ENCODE measurements at places on chromosomes 11 and 22.
A peak's percentile ranks its signal among the peaks of the same experiment; 100 is the strongest.

- DNase-seq = no peak
Observed at GRCh38 chr22:47325249-47325648, 562.8 kb downstream of the TBC1D22A start.

DNA sequence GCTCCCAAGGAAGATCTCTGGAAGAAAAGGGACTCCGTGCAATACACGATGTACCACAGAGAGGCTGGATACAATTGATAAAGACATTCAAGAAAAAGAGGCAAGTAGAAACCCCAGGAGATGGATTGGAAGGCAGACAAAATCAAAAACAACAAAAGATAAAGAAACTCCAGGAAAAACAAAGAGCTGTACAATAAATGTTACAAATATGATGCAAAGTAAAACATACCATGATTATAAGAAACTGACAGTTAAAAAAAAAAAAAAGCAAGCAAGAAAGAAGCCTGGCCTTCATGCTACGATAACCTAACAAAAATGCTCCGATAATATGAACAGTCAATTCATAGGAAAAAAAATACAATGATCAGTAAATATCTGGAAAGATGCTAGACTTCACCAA, 10.5 kb upstream of the SIGIRR start:
- DNase-seq = no peak

DNA sequence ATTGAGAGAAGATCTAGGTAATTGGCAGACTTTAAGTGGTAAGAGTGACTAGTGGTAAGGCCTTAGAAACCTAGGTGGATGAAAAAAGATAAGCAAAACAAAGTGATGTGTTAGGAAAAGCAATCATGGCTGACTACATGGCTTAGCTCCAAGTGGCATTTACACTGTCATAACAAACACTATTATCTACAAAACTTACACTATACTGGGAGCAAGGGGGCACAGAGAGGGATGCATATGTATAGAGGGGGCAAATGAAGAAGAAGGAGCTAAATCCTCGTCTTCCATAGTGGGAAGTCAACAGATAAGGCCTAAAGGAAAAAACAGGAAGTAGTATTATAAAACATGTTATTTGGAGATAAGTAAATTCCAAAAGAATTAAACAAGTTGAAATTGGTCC, 32.5 kb downstream of the ADORA2A start:
- DNase-seq = no peak

GRCh38 chr22:20393705-20394476, at the start of gene ZNF74:
Gene ZNF74, plus strand, starts transcription at chr22:20394151. Its CDS starts 478 bp downstream, at chr22:20394629.
- DNase-seq = peak; percentile 37

DNA sequence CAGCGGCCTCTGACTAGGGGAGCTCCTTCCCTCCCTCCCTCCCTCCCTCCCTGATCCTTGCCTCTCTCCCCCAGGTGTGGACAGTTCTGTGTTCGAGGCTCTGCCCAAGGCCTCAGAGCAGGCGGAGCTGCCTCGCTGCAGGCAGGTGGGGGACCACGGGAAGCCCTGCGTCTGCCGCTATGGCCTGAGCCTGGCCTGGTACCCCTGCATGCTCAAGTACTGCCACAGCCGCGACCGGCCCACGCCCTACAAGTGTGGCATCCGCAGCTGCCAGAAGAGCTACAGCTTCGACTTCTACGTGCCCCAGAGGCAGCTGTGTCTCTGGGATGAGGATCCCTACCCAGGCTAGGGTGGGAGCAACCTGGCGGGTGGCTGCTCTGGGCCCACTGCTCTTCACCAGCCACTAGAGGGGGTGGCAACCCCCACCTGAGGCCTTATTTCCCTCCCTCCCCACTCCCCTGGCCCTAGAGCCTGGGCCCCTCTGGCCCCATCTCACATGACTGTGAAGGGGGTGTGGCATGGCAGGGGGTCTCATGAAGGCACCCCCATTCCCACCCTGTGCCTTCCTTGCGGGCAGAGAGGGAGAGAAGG, 11.1 kb upstream of the POU2F3 start:
- no peak for DNase-seq

- no peak for DNase-seq
Observed at GRCh38 chr11:87236368-87236767, 198.6 kb downstream of the TMEM135 start.

DNA sequence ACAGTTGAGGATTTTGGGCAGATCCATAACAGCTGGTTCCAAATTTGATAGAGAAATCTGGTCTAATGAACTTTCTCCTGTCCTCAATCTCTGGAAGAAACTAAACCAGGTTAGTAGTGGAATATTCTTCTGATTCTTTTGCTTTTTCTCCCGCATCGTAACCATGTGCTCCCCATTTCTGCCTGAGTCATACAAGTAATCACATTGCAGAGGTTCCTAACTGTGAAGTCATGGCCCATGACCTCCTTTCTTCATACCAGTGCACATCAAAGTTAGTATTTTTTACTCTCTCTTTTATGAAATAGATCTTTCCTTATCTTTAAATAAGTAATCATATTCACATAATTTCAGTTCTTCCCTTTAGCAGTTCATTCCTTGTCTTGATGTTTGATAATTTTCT, 249.0 kb downstream of the DYNC2H1 start:
- peak; percentile 48 for DNase-seq

- no peak for DNase-seq
Observed at GRCh38 chr11:17076517-17077239, 789 bp downstream of the RPS13 start.

- DNase-seq = no peak
Observed at GRCh38 chr11:12829131-12829530, 154.9 kb downstream of the TEAD1 start.

DNA sequence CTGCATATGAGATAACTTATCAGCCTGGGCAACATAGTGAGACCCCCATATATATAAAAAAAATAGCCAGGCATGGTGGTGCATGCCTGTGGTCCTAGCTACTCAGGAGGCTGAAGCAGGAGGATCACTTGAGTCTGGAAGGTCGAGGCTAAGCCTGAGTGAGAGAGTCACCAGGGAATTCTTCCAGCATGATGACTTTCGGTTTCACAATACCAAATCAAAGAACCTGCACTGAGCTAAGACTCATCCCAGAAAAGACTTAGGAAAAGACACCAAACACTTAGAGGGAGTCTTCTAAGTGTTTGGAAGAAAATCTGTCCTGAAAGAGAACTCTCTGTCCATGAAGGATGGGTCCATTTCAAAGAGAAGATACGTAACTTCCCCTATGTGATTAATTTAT, 12.7 kb downstream of the STK33 start:
- no peak for DNase-seq

- no peak for DNase-seq
Observed at GRCh38 chr22:48931452-48931851, 896.2 kb downstream of the BRD1 start.

DNA sequence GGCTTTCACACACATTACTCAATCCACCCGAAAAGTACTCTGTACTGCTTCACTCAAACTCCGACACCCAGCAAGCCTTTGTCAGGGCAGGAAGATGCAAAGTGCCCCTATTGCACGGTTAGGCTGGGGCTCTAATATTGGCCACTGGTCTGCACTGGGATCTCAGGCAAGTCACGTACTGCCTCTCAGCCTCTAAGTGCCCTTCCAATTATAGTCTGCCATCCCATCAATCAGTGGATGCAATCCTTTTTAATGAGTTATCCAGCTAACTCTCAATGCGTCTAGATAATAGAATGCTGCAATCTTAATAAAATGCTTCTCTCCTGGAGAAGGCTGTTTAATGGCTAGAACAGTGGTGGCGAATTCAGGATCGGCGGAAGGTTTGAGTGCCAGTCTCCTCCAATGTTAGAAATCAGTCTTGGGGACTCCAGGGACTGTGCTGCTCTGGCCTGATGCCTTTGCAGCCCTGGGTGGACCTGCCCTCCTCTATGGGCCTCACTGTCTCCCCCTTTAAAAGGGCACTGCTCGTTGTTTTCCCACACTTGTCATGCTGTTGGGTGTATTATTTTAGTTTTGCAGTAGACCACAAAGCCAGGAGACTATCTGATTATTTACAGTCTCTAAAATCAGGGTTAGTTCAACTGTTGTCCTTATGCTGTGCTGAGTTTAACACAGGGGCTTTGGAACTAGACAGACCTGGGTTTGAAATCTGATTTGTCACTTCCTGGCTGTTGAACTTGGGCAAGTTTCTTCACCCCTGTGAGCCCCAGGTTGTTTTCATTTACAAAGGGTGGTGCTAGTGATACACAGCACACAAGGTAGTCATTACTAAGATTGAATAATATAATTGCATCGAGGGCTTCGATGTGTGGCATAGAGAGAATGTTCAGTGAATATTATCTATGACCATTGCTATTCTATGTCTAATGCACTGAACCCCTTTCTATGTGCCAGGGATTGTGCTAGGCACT, 36.7 kb downstream of the CLMP start:
- no peak for DNase-seq

GRCh38 chr22:31179345-31179744, 19.4 kb downstream of the RNF185 start:
- DNase-seq = peak; percentile 56

GRCh38 chr22:36144886-36145541, 15.5 kb downstream of the APOL3 start:
- DNase-seq = no peak

- no peak for DNase-seq
Observed at GRCh38 chr11:9808943-9809342, 145.1 kb downstream of the SWAP70 start.

DNA sequence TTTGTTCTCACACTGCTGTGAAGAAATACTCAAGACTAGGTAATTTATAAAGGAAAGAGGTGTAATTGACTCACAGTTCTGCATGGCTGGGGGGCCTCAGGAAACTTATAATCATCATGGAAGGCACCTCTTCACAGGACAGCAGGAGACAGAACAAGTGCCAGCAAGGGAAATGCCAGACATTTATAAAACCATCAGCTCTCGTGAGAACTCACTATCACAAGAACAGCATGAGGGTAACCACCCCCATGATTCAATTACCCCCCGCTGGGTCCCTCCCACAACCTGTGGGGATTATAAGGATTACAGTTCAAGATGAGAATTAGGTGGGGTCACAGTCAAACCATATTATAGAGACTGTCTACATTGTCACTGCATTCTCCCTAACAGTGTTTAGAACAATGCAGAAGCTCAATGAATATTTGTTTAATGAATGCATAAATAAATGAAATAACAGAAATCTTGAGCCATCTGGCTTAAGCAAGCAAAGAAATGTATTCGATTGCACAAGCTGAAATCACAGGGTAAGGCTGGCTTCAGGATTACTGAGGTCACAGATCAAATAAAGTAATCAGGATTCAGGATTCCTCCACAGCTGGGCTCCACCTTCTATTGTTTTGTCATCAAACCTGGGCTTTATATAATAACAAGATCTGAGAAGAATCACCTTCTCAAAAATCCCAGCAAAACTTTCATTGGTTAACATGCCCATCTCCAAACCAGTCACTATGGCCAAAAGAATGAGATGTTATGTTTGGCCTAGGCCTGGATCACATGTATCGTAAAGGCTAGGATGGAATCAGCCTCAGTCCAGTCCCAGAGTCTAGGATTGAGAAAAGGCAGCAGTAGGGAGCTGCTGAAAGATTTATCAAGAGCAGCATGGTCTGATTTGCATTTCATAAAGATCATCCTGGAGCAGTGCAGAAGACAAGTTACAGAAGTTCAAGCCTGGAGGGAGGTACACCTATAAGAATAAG, 137.8 kb upstream of the UBASH3B start:
- DNase-seq = no peak

DNA sequence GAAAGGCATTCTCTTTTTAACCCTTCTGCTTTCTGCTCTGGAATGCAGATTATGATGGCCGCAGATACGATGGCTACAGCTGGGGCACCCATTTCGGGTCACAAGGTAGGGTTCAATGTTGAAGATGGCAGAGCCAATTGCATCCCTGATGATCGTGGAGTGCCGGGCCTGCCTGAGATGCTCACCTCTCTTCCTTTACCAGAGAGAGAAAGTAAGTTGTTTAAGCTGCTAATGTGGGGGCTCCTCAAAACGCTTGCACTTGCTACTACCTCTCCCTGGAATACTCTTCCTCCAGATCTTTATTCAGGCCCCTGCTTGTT, 50.8 kb upstream of the PRDM11 start:
- no peak for DNase-seq

GRCh38 chr11:62546244-62546928, at the start of gene AHNAK:
Gene AHNAK, minus strand, starts transcription at chr11:62546806. Its CDS starts 10,708 bp downstream, at chr11:62536098.
- DNase-seq = no peak

- no peak for DNase-seq
Observed at GRCh38 chr11:10542776-10543175, 1.8 kb upstream of the RNF141 start.

- no peak for DNase-seq
Observed at GRCh38 chr22:24207264-24208011, 26.2 kb downstream of the SUSD2 start.

GRCh38 chr11:34346551-34346950, 11.3 kb downstream of the ABTB2 start:
- no peak for DNase-seq

DNA sequence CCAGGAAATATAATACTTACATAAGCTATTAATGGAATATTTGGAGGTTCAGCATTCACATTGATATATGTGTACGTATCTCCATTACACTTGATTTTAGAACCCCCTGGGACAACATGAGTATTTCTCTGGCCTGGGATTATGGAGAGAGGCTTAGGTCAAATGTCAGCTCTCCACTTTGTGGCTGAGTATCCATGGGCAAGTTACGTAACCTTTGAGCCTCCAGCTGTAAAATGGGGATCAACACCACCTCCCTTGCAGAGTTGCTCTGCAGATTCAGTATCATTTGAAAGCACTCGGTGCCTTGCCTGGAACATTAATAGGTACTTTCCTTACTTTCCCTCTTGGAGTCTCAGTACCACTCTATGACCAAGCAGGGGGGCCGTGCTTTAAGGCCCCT, 33.2 kb downstream of the C22orf31 start:
- DNase-seq = no peak

Measured in epithelial cell of proximal tubule (primary cell).